RPMI7951 (cell line): ENCODE measurements at places on chromosomes 3 and 15.

DNA sequence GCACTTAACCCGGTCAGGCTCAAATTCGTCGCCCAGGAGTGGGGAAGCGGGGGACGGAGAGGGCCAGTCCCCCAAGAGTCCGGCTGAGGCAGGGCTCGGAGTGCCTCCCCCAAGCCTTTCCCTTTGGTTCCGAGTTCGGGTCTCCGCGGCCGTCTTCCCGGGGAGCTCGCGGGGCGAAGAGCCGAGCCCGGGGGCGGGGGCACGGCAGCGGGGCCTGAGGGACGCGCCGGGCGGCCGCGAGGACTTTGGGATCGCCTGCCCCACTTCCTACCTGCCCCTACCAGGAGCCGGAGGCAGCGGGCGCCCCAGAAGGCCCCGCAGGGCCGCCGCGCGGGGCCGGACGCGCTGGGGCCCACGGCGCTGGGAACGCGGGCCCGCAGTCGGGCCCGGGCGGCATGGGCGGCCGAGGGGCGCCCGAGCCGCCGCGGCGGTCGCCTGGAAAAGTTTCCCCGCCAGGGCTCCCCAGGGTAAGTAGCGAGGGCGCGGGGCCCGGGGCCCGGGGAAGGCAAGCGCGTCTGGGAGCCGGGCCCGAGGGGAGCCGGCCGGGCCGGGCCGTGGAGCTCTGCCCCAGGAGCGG is 2.8 kb downstream of the FURIN start:
- peak; percentile 33 for DNase-seq

GRCh38 chr15:47908950-47909670 is 191.8 kb downstream of the SEMA6D start:
- peak; percentile 10 for DNase-seq

DNA sequence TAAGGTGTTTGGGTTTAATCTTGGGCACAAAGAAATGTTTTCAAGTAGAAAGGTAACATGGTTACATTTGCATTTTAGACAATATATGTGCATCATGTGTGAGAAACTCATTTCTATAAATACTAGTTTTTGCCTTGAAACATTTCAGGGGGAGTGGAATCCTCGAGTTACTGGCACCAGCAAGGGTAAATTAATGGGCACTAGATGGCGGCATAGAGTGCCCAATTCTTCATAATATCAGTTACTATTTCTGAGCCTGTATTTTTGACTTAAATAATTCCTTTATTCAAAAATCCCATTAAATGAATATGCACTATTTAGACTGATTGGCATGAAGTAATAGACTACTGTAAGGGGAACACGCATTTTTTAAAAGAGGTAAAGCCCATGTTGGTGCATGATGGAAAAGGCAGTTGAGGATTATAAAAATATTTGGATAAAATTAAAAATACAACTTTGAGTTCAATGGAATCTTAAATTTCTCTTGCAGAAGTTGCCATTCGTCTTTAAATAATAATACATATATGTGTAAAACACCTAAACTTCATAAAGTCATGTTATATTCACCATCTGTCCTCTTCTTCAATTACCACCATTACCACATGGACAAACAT is 106.3 kb downstream of the ZBTB20 start:
- DNase-seq = peak; percentile 57

DNA sequence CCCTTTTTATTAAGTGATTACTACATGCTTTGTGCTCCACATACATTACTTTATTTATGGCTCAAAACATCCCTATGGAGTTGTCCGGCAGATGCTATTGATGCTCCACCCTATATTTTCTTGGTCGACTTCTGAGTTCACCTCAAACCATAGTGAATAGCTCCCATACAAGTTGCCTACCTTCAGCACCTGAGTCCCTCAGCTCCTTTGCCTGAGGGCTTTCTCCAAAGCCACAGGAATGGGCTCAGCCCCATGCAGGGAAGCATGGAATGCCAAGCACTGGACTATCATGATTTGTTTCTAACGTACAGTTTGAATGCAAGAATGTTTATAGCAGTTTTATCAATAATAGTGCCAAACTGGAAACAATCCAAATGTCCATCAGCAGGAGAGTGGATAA is 124.8 kb upstream of the TNIK start:
- no peak for DNase-seq

- no peak for DNase-seq
These were observed 470.4 kb upstream of the ROBO1 start for GRCh38 chr3:80238152-80238551.

DNA sequence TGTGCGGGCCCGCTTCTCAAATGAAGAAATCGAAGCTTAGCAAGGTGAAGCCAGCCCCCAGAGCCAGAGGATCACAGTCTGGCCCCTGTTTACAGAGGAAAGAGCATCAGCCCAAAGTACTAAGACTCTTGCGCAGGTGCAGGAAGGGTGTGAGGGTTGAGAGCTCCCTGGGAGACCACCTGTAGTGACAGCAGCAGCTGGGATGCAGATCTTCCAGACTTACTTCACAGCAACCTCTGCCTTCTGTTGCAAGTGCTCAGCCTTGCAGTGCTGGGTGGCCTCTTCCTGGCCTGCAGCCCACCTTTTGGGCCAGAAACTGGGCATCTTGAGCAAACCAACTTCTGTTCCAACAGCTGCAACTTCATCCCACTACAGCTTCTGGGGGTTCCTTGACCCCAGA is 19.7 kb downstream of the SPATA12 start:
- DNase-seq = no peak

GRCh38 chr3:10354361-10355015 is 33.6 kb upstream of the SEC13 start:
- no peak for DNase-seq

DNA sequence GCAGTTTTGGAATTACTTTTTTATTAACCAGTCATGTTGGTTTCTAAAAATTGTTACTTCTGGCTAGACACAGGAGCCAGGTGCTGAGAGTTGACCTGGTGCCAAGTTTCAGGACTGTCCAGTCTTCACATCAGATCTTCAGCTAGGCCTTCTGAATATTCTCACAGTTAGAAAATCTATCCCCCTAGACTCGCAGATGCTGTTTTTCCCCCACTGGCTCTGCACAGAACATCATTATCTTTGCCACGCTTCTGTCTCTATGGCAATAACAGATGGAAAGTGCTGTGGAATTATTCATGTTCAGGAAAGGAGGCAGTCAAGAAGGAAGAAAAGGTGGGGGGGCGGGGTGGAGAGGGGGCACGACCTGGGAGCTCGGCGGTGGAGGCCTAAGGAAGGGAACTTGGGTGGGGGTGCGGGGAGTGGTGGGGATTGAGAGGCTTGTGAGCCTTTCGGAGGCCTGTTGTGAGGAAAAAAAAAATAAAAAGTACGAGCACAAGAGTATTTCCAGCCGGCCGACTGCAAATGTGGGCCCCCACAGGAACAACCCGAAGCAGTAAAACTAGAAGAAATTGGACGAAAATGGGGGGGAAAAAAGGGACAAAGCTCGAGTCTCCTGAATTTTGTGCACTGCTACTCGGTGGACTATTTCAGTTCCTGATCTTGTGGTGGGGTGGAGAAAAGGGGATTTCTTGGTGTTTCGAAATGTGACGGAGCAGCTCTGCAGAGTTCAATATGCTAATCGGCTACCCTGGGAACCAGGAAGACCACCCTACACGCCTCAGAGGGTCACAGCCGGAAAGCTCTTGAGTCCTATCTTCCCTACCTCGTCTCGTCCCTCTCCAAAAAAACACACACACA is 1.5 kb upstream of the SKIL start:
- peak; percentile 74 for DNase-seq

GRCh38 chr3:99410789-99411311 is 227.5 kb upstream of the COL8A1 start:
- peak; percentile 87 for DNase-seq

DNA sequence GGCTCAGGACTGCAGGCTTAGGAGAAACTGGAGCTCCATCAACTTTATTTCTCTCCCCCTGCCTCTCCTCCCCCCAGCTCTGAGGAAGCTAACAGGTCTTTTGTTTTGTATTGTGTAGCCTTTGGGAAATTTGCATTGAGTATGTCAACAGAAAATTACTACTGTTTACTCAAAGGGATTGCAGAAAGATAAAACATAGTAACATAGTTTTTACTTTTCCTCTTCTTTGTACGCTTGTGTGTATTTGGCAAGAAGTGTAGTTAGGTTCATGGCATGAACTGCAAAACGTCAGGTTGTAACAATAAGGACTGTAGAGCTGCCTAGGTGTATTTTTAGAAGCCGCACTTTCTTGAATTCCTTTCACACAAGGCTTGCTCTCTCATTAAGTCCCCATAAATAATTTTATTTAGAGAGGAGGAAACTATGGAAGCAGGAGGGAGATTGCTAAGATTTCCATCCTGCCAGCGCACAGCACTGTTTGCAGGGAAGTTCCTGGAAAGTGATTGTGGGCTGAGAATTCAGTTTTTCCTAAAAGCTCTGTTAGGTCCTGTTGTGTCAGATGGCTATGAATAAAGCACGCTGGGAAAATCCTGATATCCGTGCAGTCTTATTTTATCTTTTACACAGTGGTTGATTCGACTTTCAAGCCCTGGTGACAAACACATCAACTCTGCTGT is 21.1 kb upstream of the SATB1 start:
- no peak for DNase-seq

GRCh38 chr3:2156244-2156847 is 57.7 kb downstream of the CNTN4 start:
- no peak for DNase-seq

GRCh38 chr3:84783281-84783680 is 175.5 kb upstream of the CADM2 start:
- DNase-seq = no peak

DNA sequence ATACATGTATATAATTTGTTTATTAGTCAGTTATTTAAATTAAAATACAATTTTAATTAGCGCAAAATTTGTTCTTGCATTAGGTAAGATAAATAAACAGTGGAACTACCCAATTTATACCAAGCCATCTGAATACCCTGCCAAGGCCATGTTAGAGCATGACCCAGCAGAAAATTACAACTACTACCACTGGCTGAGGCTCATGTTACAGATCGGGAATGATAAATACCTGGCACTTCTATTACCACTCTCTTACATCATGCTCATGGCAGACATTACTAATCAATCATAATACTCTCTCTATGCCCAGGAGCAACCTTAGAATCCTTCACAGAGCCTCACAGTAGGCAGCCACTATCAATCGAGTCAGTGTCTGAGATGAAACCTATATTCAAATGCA is 21.2 kb upstream of the LMOD3 start:
- peak; percentile 16 for DNase-seq

- DNase-seq = peak; percentile 15
These were observed 67.3 kb downstream of the MORC1 start for GRCh38 chr3:109050591-109051167.

- DNase-seq = no peak
These were observed 100.0 kb downstream of the MME start for GRCh38 chr3:155179966-155180757.

- DNase-seq = no peak
These were observed 224.7 kb upstream of the TBC1D5 start for GRCh38 chr3:17967111-17967510.

DNA sequence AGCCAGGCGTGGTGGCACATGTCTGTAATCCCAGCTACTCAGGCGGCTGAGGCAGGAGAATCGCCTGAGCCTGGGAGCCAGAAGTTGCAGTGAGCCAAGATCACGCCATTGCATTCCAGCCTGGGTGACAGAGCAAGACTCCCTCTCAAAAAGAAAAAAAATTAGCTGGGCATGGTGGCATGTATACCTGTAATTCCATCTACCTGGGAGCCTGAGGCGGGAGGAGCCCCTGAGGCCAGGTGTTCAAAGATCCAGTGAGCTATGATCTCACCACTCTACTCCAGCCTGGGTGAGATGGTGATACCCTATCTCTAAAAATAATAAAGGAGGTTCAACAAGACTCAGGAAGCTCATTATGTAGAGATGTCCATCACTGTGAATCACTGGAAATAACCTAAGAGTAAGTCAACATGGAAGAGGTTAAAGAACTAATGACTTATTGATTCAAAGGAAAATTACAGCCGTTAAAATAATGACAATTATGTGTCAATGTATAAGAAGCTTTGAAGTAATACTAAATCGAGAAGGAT is 19.8 kb upstream of the RAB7A start:
- no peak for DNase-seq

GRCh38 chr3:127908202-127908601 is 6.8 kb upstream of the KBTBD12 start:
- no peak for DNase-seq

- no peak for DNase-seq
These were observed 25.7 kb downstream of the ZMAT3 start for GRCh38 chr3:179045719-179046402.

DNA sequence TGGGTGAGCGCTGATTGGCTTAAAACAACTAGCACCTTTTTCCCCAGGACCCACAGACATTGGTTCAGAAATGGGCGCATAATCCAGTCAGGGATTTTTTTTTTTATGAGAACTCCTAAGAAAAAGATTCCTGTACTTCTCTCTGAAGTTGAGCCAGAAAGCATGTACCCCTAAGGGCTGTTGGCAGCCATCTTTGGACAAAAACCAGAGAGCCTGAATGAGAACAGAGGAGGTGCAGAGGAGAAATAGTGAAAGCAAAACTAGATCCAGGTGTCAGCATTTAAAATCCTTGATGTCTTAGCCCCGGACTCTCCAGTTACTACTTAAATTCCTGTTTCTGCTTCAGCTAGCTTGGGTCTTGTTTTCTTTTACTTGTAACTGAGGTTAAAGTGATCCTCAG is 1.9 kb upstream of the SLC27A2 start:
- DNase-seq = peak; percentile 41

- DNase-seq = peak; percentile 89
These were observed 154.1 kb downstream of the TJP1 start for GRCh38 chr15:29668120-29668602.

DNA sequence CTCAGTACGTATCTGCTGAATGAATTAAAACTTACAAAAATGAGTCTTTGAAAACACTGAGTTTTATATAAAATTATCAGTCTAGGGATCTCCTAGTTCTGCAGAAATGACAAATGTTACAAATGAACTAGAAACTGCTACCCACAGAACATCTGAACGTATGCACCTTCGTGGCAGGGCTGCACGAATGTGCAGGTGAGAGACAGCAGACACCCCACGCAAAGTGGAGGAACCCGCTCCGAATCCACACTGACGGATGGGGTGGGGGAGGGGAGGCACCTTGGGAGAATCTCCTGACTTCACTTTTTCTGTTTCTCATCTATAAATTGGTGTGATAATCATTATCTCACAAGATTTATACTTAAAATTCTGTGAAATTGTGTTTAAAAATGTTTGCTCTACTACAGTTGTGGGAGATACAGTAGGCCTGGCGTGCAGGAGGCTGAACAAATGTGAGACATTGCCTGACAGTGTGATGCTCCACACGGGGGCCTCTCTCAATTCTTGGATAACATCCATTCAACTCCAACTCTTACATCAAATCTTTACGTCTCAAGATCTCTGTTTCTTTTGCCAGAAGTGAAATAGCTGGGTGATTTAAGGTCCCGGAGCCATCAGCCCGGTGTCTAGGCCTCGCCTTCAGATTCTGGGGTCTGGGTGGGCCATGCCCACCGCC is 86.9 kb downstream of the ATP10A start:
- DNase-seq = no peak
